ENCODE measurements at places on chromosomes 12 and 14.

GRCh38 chr12:52657250-52657902 lies 5.4 kb upstream of the KRT2 start:
- ATAC-seq: no peak

DNA sequence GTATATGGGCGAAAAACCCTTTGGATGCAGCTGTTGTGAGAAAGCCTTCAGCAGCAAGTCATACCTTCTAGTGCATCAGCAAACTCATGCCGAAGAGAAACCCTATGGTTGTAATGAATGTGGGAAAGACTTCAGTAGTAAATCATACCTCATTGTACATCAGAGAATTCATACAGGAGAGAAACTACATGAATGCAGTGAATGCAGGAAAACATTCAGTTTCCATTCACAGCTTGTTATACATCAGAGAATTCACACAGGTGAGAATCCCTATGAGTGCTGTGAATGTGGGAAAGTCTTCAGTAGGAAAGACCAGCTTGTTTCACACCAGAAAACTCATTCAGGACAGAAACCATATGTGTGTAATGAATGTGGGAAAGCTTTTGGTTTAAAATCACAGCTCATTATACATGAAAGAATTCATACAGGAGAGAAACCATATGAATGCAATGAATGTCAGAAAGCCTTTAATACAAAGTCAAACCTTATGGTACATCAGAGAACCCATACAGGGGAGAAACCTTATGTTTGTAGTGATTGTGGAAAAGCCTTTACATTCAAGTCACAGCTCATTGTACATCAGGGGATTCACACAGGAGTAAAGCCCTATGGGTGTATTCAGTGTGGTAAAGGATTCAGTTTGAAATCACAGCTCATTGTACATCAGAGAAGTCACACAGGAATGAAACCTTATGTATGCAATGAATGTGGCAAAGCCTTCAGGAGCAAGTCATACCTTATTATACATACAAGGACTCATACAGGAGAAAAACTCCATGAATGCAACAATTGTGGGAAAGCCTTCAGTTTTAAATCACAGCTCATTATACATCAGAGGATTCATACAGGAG lies 21.4 kb downstream of the ZNF268 start:
- ATAC-seq: no peak

GRCh38 chr14:75568791-75569190 lies 9.6 kb upstream of the FLVCR2 start:
- ATAC-seq: peak; percentile 51

- ATAC-seq: no peak
Observed at GRCh38 chr14:58844544-58844943, 206.8 kb downstream of the DACT1 start.

DNA sequence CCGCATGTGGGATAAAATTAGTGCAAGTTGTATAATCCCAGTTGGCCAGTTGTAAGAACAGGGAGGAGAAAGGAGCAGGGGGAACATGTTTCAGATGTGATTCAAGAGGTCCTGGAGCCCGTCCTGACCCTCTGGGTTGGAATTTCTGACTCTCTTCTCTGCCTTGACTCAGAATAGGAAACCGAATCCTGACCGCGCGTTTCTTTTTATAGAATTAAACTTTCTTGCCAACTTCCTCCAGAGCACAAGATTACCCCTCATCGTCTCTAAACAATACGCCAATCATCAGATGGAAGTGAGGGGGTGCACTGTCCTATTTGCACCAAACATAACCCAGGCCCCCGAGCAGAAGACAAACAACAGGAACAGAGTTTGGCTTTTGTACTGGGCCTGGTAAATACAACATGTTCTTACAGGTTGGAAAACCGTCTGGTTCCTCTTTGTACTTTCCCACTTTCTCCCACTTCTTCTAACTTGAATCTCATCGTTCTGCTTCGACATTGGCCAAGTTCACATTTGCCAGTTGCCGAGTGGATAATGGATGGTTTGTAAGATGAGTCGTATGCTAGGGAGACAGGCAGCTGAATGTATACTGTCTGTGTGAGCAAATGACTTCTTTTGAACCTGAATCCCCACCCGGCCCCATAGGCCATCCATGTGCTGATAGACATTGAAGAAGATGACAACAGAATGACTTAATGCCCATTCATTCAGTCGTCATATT lies 42.6 kb upstream of the MED13L start:
- peak; percentile 70 for ATAC-seq

- no peak for ATAC-seq
Observed at GRCh38 chr14:55707365-55707804, 127.4 kb downstream of the KTN1 start.

DNA sequence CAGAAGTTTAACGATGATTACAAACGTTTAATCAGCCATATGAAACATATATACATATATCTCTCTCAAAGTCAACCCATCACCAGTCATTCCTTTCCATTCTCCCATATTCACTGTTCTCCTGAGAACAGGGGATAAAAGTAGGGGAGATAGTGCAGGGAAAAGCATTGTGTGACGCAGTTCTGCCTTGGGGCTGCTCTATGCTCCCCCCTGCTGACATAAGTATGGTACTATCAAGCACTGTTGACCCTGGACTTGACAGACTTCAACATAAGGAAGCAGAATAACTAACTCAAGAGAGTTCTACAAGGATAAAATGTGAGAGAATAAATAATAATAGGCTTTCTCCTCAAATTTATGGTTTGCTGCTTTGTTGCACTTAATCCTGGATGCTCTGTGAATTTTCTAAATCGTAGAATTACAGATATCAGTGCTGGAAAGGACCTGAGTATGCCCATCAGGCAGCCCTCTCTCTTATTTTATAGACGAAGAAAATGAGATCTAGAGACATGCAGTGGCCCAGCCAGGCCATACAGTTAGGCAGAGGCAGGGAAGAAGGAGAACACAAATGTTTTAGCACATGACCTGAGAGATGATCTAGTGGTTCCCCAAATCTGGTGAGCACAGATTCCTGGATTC lies 87.2 kb downstream of the SCN8A start:
- peak; percentile 48 for ATAC-seq

All from activated T-helper 17 cell treated with anti-CD3 and anti-CD28 coated beads, Interleukin-2, amount 50 U/mL, for 72 hours (primary cell).